ENCODE measurements at places on chromosomes 7 and 10.

GRCh38 chr10:47279276-47279675 lies 20.7 kb upstream of the GDF10 start:
- DNase-seq, result no peak

GRCh38 chr7:20238754-20239324 lies 21.7 kb upstream of the MACC1 start:
- no peak for DNase-seq

GRCh38 chr7:103148131-103148993 lies 537 bp downstream of the NAPEPLD start:
- no peak for DNase-seq

DNA sequence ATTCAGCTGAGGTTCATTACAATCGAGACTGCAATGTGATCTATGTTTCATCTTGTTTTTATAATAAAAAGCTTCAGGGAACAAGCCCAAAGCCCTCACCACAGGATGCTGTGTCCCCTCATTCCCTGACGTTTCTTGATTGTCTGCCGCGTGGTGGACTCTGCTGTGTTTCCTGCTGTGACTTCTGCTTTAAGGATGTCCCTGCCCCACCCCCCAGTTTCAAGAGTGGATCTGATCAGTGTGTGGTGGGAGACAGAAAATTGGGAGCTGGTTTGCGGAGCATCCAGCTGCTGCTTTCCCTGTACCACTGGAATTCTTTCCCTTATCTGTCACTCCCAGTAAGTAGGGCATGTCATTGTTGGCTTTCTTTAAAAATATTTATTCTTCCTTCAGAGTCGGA lies 86.2 kb downstream of the CREM start:
- DNase-seq, result no peak

- no peak for DNase-seq
Measured at GRCh38 chr10:126913316-126913715, 8.1 kb downstream of the DOCK1 start.

DNA sequence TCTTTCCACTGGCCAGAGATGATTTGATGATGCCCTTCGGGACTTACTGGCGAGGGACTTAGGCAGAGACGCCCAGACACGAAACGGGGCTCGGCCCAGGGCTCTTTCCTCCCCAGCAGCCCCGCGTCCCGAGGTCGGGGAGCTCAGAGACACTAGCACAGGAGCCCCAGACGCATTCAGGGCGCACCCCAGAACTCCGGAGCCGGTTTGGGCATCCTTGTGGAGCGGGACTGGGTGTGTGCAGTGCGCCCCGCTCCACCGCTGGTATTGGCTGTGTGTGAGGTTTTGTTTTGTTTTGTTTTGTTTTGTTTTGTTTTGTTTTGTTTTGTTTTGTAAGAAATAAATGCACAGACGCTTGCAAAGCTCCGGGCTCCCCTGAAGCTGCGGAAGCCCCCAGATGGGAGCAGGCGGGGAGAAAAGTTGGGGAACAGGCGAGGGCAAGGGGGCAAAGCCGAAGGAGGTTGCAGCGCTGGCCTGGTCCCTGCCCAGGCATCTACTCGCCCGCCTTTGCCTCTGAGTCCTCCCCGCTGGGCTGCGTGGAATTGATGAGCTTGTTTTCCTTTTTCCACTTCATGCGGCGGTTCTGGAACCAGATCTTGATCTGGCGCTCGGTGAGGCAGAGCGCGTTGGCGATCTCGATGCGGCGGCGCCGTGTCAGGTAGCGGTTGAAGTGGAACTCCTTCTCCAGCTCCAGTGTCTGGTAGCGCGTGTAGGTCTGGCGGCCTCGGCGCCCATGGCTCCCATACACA lies 1.9 kb upstream of the HOXA5 start:
- DNase-seq, result no peak

- DNase-seq, result no peak
Measured at GRCh38 chr7:36188266-36188665, 35.2 kb downstream of the EEPD1 start.

DNA sequence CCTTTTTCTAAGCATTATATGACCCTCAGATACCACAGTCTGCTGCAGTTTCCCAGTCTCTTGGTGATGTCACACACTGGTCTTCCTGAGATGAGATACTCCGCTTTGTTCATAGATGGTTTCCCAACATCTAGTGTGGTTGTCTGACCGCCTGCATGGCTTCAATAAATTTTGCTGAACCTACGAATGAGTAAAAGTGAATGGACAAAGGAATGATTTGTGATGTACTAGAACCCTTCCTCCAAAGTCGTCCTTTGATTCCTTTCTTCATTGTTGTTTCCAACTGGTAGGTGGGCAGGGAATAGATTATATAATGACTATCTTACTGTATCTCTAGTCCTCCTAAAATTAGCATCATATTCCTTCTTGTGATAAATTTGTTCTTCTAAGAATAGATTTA lies 82.5 kb downstream of the SLC35B4 start:
- no peak for DNase-seq

DNA sequence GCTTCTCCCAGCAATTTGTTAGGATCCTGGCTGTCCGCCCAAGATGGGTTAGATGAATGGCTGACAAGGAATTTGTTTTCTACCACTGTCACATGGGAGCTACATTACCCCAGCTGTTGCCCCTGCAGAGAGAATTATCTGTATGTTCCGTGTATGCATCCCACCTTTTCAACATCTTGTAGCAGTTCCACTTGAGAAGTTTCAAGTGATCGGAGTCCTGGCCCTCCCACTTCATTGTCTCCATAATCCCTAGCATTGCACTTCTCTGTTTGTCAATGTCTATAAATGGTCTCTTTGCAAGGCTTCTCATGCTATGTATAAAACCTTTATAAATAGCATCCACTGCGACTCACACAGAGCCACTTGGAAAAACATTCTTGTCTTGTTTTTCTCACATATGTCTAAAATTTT lies 972.5 kb downstream of the CNTNAP2 start:
- DNase-seq, result no peak

- DNase-seq, result no peak
Measured at GRCh38 chr7:158809596-158809995, 19.7 kb downstream of the ESYT2 start.

Measured in cerebellar nuclear complex (tissue), 1 donor.